ENCODE measurements at places on chromosomes 7 and 10. TPM values are rescaled to one million over a fixed set of nuclear protein-coding genes. Genes with fewer than 3 reads are reported as not detected.

Gene ICA1
- under 0.01 TPM for total RNA-seq

Gene HK1
- total RNA-seq: 169 TPM

Gene FAM25C
- total RNA-seq: not detected

Gene ZNF365
- total RNA-seq: 2.8 TPM

All from smooth muscle cell of bladder (primary cell).